Trophoblast cell (in vitro differentiated cells and primary cell): ENCODE measurements at places on chromosomes 1 and 21.

- no peaks in the 10 kb centered on the region for H3K4me1 ChIP-seq
- no peak overlapping the region for H3K4me3 ChIP-seq
- H3K36me3 ChIP-seq: no peaks in the 10 kb centered on the region
- H3K27me3 ChIP-seq: no peaks in the 10 kb centered on the region
These were observed 430.6 kb upstream of the KAZN start for GRCh38 chr1:14167884-14168283.

- no peak for DNase-seq
- H3K4me1 ChIP-seq: no peaks in the 10 kb centered on the region
- H3K36me3 ChIP-seq: no peaks in the 10 kb centered on the region
These were observed 10.1 kb downstream of the JAM2 start for GRCh38 chr21:25649146-25649545.

GRCh38 chr1:230340526-230341161 is 85.5 kb downstream of the PGBD5 start:
- peak; percentile 30 for DNase-seq
- no peak overlapping the region for H3K4me3 ChIP-seq
- no peak overlapping the region for H3K27ac ChIP-seq
- no peaks in the 10 kb centered on the region for H3K27me3 ChIP-seq
- H3K4me1 ChIP-seq: no peaks in the 10 kb centered on the region

- H3K4me1 ChIP-seq: peaks cover 14% of the 10 kb centered on the region
- no peak for DNase-seq
- H3K27ac ChIP-seq: no peak overlapping the region
- no peaks in the 10 kb centered on the region for H3K36me3 ChIP-seq
These were observed 62.7 kb upstream of the ATP1B1 start for GRCh38 chr1:169043823-169044222.

DNA sequence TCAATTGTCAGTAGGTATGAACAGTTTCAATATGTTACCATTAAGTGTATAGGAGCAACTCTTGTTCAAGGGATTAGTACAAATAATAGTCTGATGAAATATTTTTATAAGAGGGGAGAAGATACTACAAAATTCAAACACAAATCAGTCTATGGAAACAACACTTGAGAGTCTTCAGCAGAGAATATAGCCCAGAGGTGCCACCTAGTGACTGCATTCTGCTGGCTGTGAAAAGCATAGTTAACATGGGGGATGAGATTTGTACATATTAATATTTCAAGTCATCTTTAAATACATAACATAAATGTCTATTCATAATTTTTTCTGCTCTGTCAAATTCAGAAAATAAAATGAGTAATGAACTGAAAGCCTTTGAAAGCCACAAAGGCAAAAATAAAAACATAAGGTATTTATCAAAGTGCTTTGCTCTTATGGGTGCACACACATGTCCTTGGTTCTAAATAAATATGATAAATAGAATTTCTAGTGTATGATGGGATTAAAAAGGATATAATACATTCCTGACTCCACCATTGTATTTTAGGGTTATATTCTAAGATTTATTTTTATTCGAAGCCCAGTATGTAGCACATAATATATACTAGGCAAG is 440.9 kb upstream of the ZRANB2 start:
- no peaks in the 10 kb centered on the region for H3K27me3 ChIP-seq
- H3K4me3 ChIP-seq: no peak overlapping the region
- peak; percentile 47 for DNase-seq

- peaks cover 4% of the 10 kb centered on the region for H3K36me3 ChIP-seq
- no peaks in the 10 kb centered on the region for H3K27me3 ChIP-seq
- H3K4me1 ChIP-seq: peaks cover 7% of the 10 kb centered on the region
- H3K27ac ChIP-seq: no peak overlapping the region
- no peak overlapping the region for H3K4me3 ChIP-seq
- DNase-seq: no peak
These were observed 53.0 kb downstream of the GPR161 start for GRCh38 chr1:168083456-168084325.

- no peak overlapping the region for H3K27ac ChIP-seq
- H3K36me3 ChIP-seq: no peaks in the 10 kb centered on the region
- no peak overlapping the region for H3K4me3 ChIP-seq
- H3K27me3 ChIP-seq: no peaks in the 10 kb centered on the region
- H3K4me1 ChIP-seq: no peaks in the 10 kb centered on the region
These were observed 40.1 kb upstream of the TMPRSS15 start for GRCh38 chr21:18443701-18444100.
